ENCODE measurements at places on chromosomes 6 and 20.
A peak's percentile ranks its signal among the peaks of the same experiment; 100 is the strongest.

DNA sequence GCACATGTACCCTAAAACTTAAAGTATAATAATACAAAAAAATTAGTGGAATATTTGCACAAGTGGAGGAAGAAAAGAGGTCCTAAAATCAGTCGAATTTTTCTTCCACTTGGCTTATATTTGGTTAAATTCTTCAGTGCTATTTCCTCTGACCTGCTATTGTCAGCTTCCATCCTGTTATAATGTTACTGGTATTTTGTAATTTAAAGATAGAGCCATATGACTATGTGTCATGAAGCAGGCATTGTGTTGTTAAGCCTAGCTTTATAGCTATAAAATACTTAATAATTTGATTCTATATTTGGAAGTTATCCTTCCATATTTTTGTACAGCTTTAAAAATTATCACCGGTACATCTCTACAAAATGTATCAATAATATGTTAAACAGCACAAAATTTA is 455.9 kb upstream of the MARCKS start:
- DNase-seq = no peak

- no peak for DNase-seq
Measured at GRCh38 chr6:100372326-100373091, 92.2 kb downstream of the SIM1 start.

- no peak for DNase-seq
Measured at GRCh38 chr20:25216199-25216945, 20.9 kb downstream of the ENTPD6 start.

DNA sequence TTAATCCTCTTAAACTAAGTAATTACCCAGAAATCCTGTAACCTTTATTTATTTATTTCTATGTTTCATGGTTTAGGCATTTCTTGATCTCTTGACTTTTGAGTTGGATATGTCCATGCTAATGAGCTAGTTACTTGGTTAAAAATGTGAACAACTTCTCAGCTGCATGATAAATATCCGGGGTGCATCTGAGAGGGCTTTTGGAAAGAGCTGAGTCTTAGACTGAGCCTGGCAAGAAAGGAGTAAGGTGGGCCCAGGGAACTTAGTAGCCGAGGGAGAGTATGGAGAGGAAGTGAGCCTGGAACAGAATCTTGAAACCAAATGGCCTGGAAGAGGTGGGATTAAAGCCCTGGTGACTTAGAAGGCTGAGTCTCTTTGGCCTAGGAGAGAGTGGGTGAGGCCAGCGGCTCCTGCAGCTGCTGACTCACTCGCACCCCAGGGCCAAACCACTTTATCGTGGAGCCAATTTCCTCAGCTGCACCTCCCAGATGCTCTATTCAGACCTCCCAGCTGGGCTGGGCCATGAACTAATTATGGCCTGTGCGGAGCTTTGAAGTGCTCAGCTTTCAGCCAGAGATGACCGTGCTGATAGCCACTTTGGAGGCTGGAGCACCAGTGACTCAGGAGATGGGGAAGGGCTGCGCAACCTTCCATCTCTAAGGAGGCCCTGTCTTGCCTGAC is 19.1 kb downstream of the TGM3 start:
- peak; percentile 56 for DNase-seq

- DNase-seq = no peak
Measured at GRCh38 chr20:5268449-5268848, 48.3 kb downstream of the PROKR2 start.

- no peak for DNase-seq
Measured at GRCh38 chr6:56529594-56530191, 113.0 kb downstream of the DST start.

DNA sequence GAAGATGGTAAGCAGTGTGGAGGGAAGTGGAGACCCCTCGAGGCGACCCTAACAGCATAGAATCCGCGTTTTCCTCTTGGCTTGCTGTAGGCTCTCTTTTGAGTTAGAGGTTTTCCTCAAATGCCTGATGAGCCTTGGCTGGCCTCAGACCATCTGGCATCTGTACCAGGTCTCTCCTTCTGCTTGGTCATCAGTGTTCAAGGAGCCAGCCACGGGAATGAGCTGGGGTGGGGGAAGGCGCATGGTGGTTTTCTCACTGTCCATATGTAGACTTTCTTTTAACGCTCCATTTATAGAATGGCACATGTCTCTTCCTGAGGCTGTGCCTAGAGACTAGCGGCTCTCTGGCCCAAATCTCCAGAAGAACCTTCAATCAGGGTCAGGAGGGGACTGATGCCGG is 8.1 kb upstream of the GUCA1A start:
- no peak for DNase-seq

- DNase-seq = no peak
Measured at GRCh38 chr6:46484081-46484820, 7.0 kb downstream of the RCAN2 start.

DNA sequence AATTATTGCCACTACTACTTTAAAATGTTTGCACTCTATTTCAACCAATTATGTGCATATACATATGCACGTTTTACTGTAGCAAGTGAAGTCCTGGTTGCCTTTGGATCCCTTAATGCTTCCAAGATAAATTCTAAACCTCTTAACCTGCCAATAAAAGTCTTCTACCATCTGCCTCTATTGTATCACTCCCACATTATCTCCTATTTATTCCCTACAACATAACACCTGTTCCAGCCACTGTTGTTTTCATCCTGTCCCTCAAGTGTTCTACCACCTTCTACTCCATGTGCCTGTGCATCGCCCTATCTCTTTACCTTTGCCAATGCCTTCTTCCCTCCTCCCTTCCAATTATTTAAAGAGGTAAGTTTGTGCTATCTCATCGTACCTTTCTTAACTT is 499.0 kb upstream of the RNF217 start:
- no peak for DNase-seq

DNA sequence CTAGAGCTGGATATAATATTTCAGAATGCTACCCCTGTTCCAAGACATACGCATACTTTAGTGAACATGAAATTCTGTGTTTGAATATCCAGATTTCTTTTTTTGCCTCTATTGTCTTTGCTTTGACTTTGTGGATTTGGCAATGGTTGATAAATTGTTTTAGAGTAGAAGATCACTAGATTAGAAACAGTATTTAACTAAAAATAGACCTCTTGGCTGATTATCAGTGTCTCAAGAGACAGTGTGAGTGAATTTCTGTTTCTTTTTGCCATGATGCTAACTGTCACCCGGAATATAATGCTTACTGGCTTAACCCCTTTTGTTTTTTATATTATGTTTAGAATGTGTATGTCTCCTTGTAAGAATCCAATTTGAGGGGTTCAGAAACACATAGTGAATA is 102.5 kb downstream of the PLCB1 start:
- DNase-seq = no peak

DNA sequence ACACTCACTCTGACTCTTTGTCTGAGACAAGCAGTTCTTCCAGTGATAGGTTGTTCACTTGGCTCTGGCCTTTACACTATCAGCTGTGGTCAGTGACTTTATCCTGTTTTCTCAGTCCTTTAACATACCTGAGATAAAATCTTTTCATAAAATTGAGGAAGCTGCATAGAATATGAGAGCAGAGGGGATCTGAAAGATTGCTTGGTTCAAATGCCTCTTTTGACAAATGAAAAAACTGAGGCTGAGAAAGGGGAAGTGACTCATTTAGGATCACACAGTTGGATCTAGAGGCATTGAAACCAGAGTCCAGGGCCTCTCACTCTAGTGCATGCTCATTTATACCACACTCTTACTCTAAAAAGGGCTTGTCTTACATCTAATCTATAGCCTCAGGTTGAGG is 277.0 kb upstream of the TBX18 start:
- DNase-seq = no peak

GRCh38 chr6:885051-885590 is 192.2 kb upstream of the EXOC2 start:
- no peak for DNase-seq

DNA sequence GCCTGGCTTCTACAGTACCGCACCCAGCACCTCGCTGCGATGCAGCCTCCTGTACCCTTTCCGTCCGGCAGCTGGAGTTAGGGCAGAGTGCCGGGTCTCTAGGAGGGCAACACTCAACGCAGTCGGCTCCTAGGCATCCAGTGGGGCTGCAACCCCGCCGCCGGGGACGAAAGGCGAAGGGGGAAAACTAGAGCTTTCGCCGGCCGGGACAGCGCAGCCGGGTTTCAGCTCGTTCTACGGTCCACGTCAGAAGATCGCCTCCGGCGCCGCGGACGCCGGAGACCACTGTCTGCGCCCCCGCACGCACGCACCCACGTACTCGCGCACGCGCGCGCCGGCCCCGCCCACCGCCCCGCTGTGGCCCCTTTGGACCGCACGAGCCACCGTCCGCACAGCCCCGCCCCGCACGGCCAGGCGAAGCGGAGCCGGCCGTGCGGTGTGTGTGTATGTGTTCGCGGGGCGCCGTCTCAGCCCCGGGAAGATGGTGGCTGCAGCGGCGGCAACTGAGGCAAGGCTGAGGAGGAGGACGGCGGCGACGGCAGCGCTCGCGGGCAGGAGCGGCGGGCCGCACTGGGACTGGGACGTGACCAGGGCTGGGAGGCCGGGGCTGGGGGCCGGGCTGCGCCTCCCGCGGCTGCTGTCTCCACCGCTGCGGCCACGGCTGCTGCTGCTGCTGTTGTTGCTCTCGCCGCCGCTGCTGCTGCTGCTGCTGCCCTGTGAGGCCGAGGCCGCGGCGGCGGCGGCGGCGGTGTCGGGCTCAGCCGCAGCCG is at the start of gene ATRN:
ATRN (plus strand) TSS at position 392 of the 770 bp plus-strand sequence; CDS start at position 482, 90 bp downstream.
- DNase-seq = peak; percentile 94

DNA sequence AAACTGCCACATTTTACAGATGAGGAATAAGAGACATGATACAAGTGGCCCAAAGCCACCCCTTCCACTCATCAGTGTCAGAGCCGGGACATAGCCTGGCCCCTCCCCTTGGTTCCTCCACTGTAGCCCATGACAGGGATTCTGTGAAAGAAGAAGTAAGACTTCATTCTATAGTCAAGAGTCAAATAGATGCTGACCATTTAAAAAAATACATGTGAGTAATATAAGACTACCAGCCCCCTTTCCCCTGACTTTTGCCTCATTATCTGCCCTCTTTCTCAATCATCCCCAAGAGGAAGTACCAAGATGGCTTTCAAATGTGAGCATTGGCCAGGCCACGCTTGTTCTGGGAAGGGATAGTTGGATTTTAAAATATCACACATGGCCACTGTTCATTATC is 57.8 kb upstream of the TAB2 start:
- DNase-seq = no peak

- no peak for DNase-seq
Measured at GRCh38 chr6:156865019-156865629, 87.9 kb downstream of the ARID1B start.

DNA sequence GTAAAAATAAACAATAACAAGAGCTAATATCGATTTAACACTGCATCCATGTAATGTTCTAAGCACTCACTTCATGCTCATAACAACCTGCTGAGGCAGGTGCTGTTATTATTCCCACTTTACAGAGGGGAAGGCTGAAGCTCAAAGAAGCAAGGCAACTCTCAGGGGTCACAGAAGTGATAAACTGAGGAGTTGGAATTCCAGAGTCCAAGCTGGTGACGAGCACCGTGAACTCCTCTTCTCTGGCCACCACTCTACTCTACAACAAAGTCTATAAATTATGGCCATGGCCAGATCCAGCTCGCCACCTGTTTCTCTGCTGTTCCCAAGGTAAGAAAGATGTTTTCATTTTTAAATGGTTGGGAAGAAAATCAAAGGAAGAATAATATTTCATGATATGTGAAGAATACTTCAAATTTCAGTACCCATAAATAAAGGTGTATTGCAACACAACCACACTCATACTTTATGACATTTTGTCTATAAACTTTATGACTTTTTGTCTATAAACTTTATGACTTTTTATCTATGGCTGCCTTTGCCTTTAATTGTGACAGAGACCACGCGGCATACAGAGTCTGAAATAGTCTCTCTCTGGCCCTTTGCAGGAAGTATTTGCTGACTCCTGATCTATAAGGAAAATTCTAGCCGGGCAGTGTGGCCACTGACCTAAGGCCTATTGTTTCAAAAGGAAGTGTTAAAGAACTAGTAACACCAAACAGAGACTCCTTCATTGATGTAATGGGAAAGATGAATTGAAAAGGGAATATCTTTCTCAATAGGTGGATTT is 113.2 kb upstream of the KCNG1 start:
- no peak for DNase-seq

- no peak for DNase-seq
Measured at GRCh38 chr6:13334953-13335352, 6.6 kb upstream of the TBC1D7 start.

DNA sequence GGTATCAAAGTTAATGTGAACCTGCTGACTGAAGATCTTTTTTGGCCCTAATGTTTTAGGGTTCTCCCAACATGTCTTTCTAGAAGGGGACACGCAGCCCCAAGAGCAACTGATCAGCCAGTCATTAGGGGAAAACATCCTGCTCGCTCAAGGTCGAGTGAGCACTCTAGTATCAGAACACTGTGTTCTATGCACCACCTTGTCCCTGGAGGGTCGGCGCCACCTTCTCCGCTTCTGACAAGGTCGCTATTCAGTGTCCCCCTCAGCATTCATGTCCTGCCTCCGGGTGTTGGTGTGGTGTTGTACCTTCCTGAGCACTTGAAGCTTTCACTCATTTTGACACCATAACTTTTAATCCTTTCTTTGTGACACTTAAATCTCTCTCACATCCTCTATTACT is 331.2 kb upstream of the KCNQ5 start:
- DNase-seq = no peak

GRCh38 chr6:56538851-56539250 is 103.8 kb downstream of the DST start:
- DNase-seq = no peak

DNA sequence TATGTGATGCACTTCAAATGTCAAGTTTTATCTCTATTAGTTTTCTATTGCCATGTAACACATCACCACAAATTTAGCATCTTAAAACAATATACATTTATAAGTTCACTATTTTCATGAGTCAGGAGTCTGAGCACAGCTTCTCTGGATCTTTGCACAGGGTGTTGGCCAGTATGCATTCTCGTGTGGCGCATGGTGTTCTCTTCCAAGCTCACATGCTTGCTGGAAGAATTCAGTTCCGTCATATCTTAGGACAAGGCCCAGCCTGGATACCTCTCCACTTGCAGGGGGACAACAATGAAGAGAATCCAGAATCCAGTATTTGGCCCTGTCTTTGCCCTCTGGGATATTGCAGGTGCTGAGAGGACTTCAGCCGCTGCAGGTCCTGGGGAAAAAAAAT is 51.0 kb upstream of the ECI2 start:
- no peak for DNase-seq

DNA sequence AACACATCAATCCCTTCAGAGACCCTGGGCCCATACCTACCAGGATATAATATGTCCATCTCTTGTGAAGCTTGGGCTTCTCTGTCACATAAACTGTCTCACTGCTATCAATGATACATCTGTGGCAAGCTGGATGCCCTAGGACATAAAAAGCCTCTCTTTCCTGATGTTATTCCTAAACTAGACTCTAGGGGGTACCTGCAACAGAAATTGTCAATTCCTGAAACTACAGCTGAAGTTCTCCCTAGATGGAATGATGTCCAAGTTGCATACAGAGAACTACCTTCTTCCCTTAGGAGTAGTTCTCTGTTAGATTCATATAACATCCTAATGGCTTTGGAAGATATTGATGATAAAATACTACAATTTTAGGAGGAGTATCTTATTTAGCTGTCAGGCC is 35.8 kb downstream of the TBX18 start:
- no peak for DNase-seq

Data from left hindlimb (tissue), 1 donor.